ENCODE measurements at places on chromosomes 4 and X.

- no peak for DNase-seq
Measured at GRCh38 chr4:8230891-8231290, 31.8 kb downstream of the SH3TC1 start.

- no peak for DNase-seq
Measured at GRCh38 chr4:73653695-73654106, 33.5 kb upstream of the RASSF6 start.

DNA sequence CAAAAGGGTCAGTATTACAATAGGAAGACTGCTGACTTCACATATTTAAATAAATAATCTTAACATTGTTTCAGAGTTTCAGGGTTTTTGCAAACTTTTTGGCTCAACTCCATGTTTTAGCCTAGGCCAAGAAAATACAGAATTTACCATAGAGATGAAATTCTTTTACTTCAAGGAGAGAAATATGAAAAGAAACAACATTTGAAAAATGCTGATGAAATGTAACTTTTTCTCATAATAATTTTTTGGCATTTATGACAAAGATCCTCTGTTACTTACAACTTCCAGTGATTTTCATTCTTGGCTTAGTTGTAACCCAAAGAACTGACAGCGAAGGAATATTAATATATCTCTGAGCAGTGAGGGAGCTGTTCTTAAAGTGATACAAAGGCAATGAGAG, 316.1 kb upstream of the EMCN start:
- no peak for DNase-seq

- no peak for DNase-seq
Measured at GRCh38 chr4:56653461-56654237, 27.4 kb downstream of the HOPX start.

- DNase-seq: peak; percentile 0
Measured at GRCh38 chr4:14607578-14607977, 394.7 kb upstream of the CPEB2 start.

GRCh38 chrX:66632981-66633380, 5.9 kb downstream of the EDA2R start:
- DNase-seq: no peak

GRCh38 chr4:36256398-36256891, 12.1 kb upstream of the ARAP2 start:
- DNase-seq: no peak

DNA sequence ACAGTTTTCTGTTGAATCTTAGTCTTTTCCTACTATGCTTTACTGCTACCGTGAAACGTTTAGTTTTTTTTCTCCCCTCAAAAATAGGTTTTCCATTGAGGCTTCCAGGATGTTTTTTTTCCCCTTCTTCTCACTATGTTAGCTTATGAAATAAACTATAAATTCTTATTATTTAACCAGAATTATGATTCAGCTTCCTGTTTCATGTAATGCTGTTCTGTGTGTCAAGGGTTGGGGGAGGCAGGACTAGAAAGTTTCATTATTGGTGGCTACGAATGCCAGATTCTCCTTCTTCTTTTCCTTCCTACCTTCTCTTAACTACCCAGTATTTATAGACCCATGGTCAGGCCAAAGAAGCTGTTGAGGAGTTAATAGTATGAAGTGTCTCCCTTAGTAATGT, 11.8 kb downstream of the CLCN5 start:
- DNase-seq: no peak

GRCh38 chrX:34656467-34656841, 631 bp downstream of the TMEM47 start:
- DNase-seq: no peak

Data from GOT3 (cell line).